ENCODE measurements at places on chromosomes 1 and 21.

DNA sequence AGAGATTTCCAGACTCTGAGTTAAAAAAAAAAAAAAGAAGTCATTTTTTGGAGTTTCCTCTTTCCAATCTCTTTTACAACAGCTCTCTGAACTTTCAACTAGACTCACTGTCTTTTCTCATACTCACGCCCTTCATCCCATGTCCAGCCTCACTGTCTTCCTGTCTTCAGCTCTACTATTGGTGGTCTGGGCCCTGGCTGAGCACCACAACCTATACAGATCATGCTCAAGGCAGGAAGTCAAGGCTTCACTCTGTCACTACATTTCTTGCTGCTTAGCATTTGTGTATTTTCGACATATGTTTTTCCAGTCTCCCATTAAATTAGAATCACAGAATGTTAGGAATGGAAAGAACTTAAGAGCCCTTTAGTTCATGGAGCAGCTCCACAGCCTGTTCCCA, 106.4 kb upstream of the PPP2R5A start:
- DNase-seq = no peak

GRCh38 chr1:160681066-160681890, 30.3 kb downstream of the CD48 start:
- peak; percentile 52 for DNase-seq

DNA sequence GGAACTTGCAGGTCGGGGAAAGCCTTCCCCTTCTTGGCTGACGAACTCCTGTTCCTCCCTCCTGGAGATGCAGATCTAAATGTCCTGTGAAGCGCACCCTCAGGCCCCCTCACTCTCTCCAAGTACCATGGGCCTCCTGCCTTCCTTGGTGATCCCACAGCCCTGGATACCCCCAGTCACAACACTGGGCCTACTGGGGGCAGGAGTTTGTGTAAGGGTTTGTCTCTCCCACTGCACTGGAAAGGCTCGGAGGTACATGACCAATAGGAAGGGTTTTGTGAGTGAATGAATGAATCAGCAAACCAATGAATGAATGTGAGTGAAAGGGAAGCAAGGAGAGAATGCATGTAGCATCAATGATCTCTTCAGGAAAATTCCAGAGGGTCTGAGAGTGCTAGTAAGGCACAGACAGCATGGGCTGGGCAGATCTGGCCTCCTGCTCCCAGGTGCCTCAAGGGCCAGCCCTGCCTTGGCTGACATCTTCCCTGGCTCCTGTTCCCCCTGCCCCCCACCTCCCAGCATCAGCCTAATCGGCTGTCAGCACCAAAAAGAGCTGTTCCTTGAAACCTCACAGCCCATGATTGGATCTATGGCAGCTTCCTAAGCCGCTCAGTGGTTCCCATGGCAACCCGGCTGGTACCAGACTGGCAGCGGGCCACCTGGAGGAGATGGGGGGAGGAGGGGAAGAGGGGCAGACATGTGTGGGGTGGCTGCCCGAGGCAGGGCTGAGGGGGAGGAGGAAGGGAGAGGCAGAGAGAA, 95.8 kb downstream of the VWA5B1 start:
- no peak for DNase-seq

DNA sequence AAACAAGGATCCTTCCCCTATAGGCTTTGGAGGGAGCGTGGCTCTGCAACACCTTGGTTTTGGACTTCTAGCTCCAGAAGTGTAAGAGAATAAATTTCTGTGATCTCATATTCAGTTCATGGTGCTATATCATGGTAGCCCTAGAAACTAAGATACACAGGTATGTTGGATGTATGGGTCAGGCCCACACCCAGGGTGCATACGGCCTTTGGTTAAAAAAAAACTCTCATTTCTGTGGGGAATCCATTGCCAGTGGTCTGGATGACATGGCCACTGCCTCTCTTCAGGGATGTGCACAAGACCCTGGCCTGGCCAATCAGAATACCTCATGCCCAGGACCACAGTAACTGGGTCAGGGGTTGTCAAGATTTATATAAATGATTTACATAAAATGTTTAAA, 56.8 kb upstream of the CD34 start:
- no peak for DNase-seq

GRCh38 chr1:171841931-171842761, 848 bp downstream of the DNM3 start:
- no peak for DNase-seq

- no peak for DNase-seq
Observed at GRCh38 chr21:44701541-44701940, 4.6 kb downstream of the KRTAP10-12 start.

DNA sequence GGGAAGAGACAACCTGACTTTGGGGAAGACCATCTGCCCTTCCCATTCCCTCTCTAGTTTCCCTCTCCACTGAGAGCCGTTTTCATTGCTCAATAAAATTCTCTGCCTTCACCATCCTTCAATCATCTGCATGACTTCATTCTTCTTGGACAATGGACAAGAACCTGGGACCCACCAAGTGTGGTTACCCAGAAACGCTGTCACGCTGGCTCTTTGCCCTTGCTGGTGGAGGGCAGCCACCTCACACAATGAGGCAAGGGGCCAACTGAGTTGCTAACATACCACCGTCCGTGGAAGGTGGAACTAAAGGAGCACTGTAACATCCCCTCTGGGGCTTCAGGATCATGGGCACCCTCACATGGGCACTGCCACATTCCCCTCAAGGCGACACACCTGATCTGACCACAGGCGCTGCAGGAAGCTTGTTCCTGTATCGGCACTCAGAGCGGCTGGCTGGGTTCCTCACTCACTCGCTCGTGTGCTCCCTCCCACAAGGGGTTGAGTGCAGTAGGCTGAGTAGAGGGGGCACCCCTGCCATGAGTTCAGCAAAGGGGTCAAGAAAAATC, 652.4 kb downstream of the PLPP3 start:
- no peak for DNase-seq

DNA sequence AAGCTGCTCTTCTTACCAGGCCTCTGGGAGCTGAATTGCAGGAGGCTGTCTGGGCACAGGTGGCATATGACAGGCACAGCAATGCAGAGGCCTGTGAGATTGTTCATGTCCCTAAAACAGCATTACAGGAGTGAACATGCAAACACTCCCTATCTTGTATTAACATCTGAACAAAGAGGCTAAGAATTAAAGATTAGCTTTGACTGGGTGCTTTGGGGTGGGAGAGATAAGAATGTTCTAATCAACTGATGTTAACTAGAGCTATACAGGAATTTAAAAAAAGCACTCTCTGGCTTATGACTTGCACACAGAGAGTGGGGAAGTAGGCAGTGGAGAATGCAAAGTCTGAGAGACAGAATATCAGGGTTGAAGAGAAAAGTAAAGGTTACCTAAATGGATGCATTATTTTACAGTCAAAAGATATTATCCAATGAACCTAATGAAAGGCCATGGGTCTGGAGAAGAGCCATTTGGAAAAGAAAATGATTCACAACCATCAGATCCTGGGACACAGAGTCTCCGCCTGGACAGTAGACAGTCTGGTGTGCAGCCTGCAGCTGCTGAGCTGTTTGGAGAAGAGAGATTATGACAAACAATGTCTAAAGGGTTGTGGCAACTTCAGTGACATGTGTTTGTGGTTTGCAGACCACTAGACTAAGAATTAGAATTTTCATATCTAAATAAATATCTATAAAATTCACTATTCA, 20.2 kb downstream of the DPT start:
- DNase-seq = no peak

GRCh38 chr1:211708006-211708405, 32.6 kb upstream of the NEK2 start:
- DNase-seq = no peak

DNA sequence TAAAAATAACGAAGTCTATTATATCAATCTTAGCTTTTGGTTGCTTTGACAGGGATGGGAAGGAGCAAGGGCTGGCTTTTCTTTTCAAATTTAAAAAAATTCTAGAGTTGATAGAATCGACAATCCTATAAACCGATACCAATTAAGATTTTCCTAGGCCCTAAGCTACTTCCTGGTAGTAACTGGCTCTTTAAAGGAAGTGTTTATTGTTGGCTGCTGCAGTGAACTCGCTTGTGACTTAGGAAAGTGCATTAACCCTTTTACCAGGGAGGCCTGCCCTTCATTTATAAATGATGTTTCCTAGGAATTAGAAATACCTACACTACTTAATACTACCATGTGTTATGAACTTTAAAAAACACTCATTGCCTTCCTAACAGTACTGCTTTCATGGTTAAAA, 33.2 kb downstream of the ATP5PF start:
- DNase-seq = no peak

GRCh38 chr1:45620588-45621500, 3.0 kb downstream of the CCDC17 start:
- no peak for DNase-seq
